ENCODE measurements at places on chromosomes 3 and 15. TPM values are rescaled to one million over a fixed set of nuclear protein-coding genes. Genes with fewer than 3 reads are reported as not detected.

DNA sequence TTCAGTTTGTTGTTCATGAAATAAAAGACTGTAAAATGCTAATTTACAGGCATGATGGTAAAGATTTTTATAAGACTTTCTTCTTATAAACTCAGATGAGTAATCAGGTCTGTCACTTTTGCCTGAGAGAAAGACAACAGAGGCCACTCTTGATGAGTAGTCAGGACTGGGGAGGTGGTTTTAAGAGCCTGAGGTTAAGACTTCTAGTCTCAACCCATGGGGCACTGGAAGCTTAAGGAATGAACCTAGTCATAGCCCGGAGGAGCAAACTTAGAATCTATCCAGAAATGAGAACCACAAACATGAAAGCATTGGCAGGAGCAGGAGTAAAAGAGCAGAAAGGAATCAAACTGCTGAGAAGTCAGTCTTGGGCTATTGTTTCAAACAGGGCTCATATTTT lies 846.3 kb upstream of the ARPP21 start:
- DNase-seq: no peak
- H3K27me3 ChIP-seq: no peaks in the 10 kb centered on the region
- no peaks in the 10 kb centered on the region for H3K4me1 ChIP-seq
- H3K27ac ChIP-seq: no peak overlapping the region
- no peaks in the 10 kb centered on the region for H3K36me3 ChIP-seq

DNA sequence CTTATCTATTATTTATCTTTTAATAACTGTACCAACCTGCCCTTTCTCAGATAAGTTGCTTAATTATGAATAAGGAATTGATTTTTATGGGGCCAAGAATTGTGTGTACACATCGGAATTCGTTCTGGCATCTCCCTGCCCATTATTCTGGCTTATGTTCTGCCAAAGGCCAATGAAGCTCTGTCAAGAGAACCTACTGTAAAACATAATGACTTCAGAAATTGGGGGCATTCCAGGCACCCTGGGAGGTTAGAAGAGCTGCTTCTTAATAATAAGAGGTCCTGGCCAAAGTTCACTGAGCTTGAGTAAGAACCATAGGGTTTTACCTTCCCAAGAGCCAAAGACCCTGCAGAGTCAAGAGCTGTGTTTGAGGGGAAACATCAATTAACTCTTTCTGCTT lies 261.7 kb downstream of the SLC9A9 start:
- no peak overlapping the region for H3K27ac ChIP-seq
- H3K4me1 ChIP-seq: no peaks in the 10 kb centered on the region
- no peak overlapping the region for H3K4me3 ChIP-seq
- no peak for DNase-seq
- H3K27me3 ChIP-seq: no peaks in the 10 kb centered on the region

DNA sequence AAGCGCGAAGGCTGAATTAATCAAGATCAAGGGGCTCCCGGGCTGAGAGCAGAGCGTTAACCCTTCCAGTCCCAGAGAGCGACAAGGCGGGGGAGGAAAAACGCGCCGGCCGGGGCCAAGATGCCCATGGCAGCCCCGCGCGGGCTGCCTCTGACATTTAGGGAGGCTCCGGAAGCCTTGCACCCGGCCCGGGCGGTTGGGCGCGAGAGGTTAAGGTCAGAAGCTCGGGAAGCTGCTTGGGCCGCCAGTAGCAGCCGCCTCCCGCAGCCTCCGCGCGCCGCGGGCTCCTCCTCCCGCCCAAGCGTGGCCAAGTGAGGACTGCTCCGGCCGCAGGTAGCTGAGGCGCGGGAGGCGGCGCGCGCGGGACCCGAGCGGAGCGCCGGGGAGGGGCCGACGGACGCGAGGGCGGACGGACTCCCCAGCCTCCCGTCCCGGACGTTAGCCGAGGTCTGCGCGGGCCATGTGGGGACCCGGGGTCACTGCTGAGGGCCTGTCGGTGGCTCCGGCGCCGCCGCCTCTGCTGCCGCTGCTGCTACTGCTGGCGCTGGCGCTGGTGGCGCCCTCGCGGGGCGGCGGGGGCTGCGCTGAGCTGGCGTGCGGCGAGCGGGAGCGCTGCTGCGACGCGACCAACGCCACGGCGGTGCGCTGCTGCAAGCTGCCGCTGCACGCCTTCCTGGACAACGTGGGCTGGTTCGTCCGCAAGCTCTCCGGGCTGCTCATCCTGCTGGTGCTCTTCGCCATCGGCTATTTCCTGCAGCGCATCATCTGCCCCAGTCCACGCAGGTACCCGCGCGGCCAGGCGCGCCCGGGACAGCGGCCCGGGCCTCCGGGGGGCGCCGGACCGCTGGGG lies at the start of gene C3orf80:
Gene C3orf80, plus strand, starts transcription at position 247 of the 850 bp plus-strand sequence. Its CDS starts 214 bp downstream, at position 461.
- no peaks in the 10 kb centered on the region for H3K4me1 ChIP-seq
- peak within 1 kb of the TSS; percentile 63 for H3K4me3 ChIP-seq
- DNase-seq: no peak
- no peak within 1 kb of the TSS for H3K27ac ChIP-seq
- H3K27me3 ChIP-seq: peaks cover 12% of the 10 kb centered on the region

ETV5 gene
- total RNA-seq: 28.7 TPM

DNA sequence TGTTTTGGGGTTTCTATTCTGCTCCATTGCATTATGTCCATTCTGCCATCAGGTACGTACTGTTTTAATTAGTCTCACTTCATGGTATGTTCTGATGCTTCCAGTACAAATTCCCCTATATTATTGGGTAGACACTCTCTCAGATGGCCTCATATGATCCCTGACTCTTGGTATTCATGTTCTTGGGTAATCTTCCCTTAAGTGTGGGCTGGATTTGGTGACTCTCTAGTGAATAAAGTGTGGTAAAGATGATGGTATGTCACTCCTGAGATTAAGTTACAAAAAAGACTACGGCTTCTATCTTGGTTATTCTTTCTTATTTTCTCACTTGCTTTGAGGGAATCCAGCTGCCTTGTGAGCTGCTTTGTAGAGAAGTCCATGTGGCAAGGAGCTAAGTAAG lies 89.6 kb upstream of the TBC1D5 start:
- no peak overlapping the region for H3K4me3 ChIP-seq
- DNase-seq: no peak
- no peaks in the 10 kb centered on the region for H3K27me3 ChIP-seq
- no peak overlapping the region for H3K27ac ChIP-seq

DNA sequence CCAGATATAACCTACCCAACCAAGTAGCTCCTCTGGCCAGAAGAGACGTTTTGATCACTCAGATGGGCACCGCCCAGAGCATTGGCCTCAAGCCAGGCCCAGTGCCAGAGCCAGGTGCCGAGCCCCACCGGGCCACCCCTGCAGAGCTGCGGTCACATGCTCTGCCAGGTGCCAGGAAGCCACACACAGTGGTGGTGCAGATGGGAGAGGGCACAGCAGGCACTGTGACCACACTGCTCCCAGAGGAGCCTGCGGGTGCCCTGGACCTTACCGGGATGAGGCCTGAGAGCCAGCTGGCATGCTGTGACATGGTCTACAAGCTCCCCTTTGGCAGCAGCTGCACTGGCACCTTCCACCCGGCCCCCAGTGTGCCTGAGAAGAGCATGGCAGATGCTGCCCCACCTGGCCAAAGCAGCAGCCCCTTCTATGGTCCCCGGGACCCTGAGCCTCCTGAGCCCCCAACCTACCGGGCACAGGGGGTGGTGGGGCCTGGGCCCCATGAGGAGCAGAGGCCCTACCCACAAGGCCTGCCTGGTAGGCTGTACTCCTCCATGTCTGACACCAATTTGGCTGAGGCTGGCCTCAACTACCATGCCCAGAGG lies 19.1 kb upstream of the APEH start:
- H3K4me1 ChIP-seq: no peaks in the 10 kb centered on the region
- DNase-seq: no peak
